Right renal pelvis (tissue), 4 donors: ENCODE measurements at places on chromosomes 16 and 17.

GRCh38 chr17:13031718-13032350, 14.0 kb upstream of the ELAC2 start:
- DNase-seq = no peak

- DNase-seq = no peak
These were observed 17.7 kb downstream of the DDX19A start for GRCh38 chr16:70364399-70364798.

DNA sequence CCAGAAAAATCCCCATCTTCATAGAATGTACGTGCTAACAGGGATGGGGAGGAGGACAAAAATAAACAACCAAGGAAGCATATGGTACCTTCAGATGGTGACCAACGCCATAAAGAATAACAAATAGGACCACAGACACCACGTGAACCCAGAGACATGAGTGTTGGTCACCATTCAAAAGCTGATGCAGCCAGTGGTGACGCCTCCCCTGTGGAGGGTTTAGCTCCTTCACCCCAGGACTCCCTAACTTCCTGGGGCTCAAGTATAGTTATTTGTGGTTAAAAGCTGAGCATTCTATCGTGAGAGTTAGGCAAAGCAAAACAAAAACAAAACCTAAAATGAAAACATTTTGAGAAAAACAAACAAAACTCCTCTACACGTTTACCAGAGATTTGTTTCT, 184.7 kb downstream of the SOX9 start:
- DNase-seq = no peak

DNA sequence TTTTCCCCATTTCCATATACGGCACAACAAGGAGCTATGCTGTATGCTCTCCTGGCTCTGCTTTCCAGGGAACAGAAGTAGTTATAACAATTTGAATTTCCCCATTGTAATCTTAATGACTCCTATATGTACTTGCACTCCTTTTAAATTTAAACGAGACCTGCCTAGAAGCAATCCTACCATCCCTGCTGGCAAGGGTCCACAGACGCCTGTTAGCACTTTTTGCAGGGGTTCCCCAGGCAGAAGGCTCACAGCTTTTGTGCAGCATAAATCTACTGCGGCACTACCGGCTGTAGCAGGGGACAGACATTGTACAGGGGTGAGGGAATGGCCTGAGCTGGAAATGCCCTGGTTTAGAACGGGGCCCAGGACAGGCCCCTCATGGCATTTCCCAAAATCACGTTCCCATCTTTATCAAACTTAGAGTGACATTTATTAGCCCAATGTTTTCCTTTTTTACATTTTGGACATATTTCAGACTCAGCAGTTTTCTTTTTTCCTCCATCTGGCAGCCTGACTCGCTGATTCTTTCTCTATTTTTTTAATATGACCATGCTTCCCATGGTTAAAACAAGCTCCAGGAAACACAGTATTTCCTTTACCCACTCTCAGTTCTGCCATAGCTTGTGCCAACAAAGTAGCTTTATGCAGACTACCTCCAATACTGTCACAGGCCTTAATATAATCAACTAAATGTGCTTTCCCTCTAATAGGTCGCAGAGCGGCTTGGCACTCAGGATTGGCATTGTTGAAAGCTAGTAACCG, 35.4 kb upstream of the USP22 start:
- DNase-seq = no peak

GRCh38 chr16:85948138-85948509, 49.2 kb downstream of the IRF8 start:
- DNase-seq = no peak

GRCh38 chr16:84239141-84239769, 557 bp downstream of the KCNG4 start:
- DNase-seq = no peak

DNA sequence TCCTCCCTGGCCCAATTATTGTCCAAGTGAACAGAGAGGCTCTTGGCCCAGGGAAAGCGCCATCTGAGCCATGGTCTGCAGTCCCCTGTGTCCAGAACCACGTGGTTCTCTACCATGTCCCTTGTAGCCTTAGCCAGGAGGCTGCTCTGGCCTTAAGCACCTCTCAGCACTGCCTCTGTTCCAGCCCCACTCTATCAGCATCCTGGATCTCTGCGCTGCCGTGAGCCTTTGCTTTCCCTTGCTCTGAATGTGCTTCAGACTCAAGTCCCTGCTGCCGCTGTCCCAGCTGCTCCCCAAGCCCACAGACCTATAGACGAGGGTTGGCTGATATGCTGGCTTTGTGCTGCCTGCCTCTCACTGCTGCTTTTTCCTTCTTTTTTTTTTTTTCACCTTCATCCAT, 33.9 kb downstream of the CYB561 start:
- DNase-seq = no peak

GRCh38 chr16:9330095-9330494, 238.7 kb downstream of the HAPSTR1 start:
- DNase-seq = no peak

GRCh38 chr16:58670946-58671583, 13.5 kb downstream of the SLC38A7 start:
- no peak for DNase-seq
